ENCODE measurements at places on chromosomes 12 and 14.

DNA sequence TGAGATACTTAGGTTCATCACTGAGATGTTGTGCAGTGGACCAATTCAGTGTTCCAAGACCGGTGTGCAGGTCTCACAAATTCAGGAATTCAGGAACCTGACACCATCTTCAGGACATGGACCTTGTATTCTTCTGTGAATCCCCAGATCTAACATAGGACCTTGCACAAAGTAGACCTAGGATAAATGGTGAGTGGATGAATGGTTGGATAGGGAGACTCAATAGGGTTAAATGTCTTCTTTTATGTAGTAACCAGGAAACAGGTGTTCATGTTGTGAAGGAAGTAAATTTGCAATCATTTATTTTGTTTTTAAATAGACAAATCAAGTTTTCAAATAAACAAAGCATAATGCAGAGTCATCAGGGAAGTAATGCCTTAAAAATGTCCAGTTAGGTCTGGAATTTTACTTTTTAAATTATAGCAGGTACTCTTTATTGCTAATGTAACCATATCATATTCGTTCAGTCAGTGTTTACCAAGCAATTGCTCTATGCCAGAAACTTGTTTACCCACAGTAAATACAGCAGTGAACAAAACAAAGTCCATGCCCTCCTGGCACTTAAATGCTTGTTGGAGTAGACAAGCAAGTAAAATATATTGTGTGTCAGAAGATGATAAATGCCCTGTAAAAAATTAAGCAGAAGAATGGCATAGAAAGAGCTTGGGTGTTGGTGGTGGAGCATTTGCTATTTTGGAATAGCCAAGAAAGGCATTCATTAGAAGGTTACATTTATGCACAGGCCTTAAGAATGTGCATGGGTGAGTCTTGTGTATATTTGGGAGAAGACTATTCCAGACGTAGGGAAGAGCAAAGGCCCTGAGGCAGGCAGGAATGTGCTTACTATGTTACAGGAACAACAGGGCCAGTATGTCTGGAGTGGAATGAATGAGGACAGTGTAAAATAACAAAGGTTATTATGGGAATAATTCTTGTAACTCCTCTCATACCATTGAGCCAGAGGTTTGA, 26.3 kb downstream of the RXYLT1 start:
- DNase-seq = no peak

- no peak for DNase-seq
These were observed 42.5 kb downstream of the GALNT9 start for GRCh38 chr12:132286912-132287311.

DNA sequence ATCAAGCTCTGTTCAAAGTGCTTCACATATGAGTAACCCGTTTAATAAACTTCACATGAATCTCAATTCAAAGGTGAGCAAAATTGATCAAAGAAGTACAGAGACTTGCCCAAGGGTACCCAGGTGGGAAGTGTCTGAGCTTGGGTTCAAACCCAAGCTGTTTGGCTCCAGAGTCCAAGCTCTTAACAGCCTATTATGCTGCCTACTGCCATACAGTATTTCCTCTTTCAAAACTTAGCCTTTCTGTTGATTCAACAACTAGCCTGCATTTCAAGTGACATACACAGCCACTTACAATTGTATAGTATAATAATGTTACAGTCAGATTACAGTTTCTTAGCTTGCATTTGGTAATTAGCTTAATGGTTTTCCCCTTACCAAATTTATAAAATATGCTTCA, 29.7 kb downstream of the FRMD6 start:
- no peak for DNase-seq

DNA sequence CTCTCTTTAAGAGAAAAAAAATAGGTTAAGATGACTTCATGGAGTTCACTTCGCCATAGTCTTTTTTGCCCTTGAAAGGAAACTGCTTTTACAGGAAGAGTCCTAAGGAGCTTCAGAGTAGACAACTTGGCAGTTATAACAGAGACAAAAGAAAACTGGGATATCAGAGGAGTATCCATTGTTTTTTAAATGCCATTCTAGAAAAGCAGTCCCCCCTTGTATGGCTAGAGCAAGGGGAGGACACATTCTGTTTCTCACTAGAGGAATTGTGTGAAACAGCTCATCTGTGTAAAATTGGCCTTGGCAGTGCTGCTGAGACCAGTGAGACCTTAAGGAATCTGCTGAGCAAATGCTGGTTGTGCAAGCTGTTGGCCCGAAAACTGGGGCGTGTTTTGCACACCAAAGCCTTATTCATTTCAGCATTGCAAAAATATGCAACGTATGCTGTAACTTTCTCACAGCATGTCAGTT, 128.0 kb downstream of the GPR135 start:
- no peak for DNase-seq

- no peak for DNase-seq
These were observed 33.9 kb downstream of the SLC35F4 start for GRCh38 chr14:57831981-57832380.

DNA sequence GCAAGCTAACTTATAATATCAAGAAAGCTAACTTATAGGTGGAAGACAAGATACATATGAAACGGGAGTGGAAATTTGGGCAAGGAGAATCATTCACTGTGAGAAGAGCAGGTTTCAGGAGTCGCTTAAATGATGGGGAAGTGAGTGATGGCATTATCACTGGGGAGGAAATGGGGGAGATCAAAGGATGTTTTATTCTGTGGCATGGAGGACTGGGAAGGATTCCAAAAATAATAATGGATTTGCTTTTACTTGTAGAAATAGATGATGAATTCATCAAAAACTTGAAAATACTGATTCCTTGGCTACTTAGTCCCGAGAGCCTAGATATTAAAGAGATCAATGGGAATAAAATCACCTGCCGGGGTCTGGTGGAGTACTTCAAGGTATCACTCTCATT, 47.8 kb downstream of the SAV1 start:
- no peak for DNase-seq

- DNase-seq = no peak
These were observed 953 bp upstream of the SNRPF start for GRCh38 chr12:95857799-95858198.

DNA sequence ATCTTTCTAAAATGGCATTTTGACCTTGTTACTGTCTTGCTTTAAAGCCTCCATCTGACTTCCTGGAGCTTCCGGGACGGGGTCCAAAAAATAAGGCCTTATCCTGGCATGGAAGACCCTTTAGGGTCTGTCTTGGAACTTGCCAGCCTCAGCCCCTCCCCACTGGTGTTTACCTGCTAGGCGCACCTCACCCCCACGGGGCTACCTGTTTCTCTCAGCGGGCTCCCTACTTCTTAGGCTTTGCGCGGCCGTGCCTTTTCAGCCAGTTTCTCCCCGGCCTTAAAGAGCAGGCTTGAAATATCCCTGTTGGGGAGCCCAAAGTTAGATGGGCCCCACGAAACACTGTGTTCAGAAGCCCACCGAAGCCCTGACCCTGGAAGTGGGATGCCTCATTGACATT, 5.1 kb downstream of the RTL1 start:
- no peak for DNase-seq

- DNase-seq = no peak
These were observed 7.9 kb upstream of the ENDOU start for GRCh38 chr12:47733142-47733541.

DNA sequence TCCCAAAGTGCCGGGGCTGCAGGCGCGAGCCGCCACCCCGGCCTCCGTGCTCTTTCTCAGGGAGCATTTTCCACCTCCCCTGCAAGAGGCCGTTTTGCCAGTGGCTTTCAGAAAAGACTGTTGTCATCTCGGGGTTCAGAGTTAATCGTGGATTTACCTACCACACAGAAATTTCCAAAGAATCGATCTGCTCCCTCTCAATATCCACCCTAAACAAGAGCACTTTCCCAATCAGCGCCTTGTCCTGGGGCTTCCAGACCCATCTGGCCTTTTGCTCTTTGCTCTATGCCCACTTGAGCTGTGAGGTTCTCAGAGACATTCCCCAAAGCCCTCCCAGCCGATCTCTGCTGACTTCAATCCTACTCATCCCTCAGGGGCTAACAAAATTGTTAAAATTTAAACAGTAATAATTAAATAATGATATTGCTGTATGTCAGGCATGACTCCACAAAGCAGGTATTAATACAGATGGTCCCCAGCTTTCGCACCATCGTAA, 86.6 kb downstream of the NINJ2 start:
- no peak for DNase-seq

DNA sequence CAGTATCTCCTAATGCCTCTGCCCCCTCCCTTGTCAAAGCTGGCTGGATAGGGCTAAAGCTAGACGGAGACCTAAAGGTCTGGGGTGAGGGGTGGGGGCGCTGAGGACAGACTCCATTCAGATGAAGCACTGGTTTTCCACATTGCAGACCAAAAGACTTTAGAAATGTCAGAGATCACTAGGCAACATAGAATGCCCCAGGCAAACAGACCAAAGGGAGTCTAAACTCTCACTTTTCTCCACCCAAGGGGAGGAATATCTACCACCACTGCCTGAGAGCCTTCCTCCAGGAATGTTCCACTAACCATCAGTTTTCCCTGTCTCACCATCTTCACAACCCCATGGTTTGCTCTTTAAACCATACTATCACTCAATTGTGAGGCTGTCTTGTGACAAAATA, 106.9 kb upstream of the KRAS start:
- DNase-seq = no peak

- DNase-seq = no peak
These were observed 22.4 kb upstream of the PPM1H start for GRCh38 chr12:62957233-62957953.

DNA sequence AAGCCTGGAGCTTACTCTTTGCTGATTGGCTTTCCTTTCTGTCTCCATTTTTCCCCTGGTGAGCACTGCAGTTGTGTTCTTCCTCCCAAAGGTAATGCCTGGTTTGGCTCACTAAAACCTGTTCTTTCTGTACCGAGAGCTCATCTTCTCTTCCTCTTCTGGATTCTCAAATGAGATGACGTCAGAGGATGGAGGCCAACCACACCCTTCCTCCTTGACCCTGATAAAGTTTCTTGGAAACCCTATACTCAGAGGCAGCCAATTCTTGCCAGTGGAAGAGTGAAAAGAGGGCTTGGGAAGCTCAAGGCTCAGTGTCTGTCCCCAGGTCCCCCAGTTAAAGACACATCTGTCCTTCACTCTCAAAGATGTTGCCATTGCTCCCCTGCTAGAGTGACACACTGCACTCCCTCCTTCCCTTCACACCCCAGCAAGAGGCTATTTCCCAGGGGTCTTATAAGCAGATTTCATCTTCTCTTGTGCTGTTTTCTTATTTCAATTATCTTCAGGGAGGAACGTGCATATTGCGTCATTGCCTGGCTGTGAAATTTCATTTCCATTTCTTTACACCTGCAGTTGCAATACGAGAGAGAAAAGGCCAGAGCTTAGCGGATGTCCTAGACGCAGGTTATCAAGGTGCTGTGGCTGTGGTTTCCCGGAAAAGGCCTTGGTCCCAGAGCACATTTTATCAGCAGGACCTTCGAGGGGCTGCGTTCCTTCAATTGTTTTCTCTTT, 27.3 kb downstream of the NTF3 start:
- DNase-seq = no peak

DNA sequence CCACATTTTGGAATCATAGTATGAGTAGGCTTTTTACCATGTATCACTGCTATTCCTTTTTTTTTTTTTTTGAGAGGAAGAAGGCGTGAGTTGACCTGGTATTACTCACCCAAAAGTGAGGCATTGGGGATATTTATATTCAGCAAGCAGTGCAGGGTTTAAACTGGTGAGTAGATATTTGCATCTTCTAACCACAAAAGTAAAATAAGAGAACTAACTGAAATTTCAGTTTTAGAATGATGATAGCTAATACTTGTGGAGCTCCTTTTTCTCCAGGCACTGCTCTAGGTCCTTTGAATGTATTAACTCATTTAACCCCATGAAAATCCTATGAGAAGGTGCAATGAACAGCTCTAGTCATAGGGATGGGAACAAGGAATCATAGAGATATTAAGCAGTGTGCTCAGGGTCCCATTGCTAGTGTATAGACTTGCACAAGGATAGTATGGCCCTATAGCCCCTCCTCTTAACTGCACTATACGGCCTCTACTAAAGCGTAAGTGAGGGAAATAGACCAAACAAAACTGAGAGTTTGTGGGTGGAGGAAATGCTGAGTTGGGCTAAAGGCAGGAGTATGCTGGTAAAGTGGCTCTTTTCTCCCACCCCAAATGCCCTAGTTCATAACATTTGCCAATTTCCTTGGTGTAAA, 104.3 kb upstream of the MAX start:
- DNase-seq = no peak

DNA sequence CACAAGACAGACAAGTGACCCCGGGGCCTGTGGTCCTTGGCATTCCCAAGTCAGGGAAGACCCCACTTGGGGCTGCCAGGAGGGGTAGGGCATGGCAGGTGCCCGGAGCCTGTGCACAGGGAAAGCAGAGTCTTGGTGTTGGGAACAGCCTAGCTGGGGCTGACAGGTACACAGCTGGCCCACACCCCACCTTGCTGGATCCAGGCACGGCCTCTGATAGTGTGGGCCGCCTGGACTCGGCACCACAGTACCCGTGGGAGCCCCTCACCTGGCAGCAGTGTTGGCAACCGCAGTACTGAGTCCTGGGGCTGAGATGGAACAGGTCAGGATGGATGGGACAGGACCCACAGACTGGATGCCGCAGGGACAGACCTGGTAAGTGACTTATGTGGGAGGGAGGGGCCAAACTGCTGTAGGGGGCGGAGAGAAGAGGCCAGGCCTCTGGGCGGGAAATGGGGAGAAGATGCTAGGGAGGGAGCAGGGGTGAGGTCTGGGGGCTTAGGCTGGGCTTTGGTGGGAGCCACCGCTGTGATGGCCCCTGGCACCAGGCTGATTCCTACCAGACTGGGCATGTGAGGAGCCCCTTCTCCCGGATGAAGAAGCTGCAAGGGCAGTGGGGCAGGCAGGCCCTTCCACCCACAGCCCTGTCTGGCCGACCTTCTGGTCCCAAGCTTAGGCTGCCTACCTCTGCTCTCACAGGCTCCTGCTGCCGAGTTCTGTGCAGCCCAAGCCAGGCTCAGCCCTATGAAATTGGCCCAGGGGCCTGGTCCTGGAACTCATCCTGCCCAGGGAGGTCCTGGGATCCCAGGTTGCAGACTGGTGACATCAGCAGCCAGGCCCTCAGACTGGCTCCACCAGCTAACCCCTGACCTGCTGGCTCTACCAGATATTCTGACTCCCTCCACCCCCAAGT, at the start of gene TGM1:
TGM1 (minus strand) TSS at position 357 of the 913 bp plus-strand sequence. CDS start 825 bp downstream, outside the sequence.
- no peak for DNase-seq
